ENCODE measurements at places on chromosomes 2 and 18.
A peak's percentile ranks its signal among the peaks of the same experiment; 100 is the strongest.

DNA sequence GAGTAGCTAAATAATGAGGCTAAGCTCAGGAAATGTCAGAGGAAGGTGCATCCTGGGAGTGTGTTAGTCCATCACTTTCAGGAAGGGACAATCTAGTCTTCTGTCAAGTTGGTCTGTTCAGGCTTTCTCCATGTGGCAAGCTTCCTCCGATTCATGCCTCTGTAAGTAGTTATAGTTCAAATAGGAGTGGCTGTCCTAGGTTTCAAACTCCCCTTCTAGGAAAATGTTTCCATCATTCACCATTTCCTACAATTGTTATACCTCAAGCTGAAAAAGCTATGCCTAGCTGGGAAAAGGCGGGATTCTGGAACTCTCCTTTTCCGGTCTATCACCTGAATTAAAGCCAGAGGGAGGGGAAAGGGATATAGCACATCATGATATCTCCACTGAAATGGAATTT is 287.7 kb upstream of the ZSWIM2 start:
- no peak for DNase-seq

GRCh38 chr2:42246562-42246961 is 77.4 kb downstream of the EML4 start:
- no peak for DNase-seq

GRCh38 chr18:65343571-65343970 is 407.2 kb upstream of the CDH7 start:
- DNase-seq: no peak

DNA sequence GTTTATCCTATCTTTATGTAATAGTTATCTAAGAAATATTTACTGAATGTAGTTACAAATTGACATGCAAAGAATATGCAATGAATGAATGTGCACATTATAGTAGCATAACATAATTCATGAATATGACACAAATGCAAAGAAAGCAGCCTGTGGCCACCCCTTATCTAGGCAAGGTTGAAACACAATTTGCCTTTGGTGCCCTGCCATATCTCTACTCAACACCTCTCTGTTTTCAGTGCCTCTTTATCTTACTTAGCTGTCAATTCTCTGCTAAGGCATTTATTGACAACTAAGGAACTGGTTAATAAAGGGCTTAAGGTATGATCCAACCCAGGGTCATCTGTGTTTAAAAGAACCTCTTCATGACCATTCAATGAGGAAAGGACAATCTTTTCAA is 18.9 kb downstream of the REV1 start:
- DNase-seq: no peak

- no peak for DNase-seq
Observed at GRCh38 chr2:201887773-201888425, 81.6 kb downstream of the CDK15 start.

DNA sequence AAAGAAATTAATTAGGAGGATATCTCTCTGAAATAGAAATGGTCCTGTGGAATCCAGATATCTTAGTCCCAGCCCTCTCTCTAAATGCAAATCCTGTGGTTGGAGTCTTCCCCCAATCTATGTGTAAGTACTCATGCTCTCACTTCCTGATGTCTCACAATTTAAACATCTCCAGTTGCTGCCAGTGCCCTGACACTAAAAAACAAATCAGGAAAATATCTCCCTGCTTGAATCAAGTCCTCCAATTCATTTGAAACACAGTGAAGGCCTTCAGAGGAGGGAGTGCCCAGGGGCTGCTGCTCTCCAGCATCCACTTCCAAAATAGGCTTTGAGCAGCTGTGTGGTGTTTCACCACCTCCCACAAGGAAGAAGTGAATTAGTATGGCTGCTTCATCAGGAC is 413.8 kb downstream of the RAD51AP2 start:
- DNase-seq: no peak

GRCh38 chr2:208713066-208713745 is 306.6 kb downstream of the PTH2R start:
- DNase-seq: no peak

DNA sequence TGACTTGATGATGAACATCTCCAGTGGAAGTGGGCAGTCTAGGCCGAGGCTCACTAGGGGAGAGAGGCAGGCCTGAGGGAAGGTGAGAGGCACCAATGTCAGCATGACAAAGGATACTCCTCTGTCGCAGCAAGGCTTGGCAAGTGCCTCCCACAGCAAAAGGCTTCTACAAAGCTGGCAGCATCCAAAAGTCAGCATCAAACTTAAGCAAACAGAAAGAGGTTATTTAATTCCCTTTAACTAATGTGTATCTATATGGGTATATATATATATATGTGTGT is 41.6 kb downstream of the NIFK start:
- no peak for DNase-seq

GRCh38 chr2:38440655-38441054 is 63.6 kb upstream of the ATL2 start:
- no peak for DNase-seq

DNA sequence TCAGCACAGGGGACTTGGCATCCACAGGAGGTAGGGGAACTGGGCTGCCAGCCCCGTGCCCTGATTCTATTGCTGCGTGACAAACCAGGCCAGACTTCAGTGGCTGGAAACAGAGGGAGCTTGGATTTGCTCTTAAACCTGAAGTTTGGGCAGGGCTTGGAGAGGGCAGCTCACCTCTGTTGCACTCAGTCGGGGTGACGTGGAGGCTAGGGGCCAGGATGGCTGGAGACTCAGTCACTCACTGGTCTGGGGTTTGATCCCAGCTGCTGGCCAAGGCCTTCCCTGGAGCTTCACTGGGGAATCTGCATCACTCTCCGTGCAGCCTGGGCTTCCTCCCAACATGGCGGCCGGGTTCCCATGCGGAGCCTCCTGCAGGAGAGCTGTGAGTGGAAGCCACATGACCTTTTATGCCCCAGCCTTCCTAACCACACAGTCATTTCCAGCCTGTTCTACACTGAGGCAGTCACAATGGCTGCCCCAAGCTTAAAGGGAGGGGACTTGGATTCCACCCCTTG is 175.2 kb upstream of the HDAC4 start:
- no peak for DNase-seq

GRCh38 chr18:4074647-4075046 is 380.5 kb downstream of the DLGAP1 start:
- no peak for DNase-seq

DNA sequence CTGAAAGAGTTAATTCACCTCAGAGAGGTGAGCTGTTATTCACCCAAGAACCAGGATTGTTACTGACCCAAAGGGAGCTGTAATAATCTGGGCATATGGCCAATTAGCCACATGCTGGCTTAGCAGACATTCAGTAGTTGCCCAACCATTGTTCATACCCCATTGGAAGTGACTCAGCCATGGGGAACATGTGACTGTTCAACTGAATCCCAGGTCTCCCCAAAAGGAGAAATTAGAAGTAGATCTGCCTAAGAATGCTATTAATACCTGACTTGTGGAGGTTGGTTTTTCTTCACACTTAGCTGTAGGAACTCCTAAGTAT is 272.6 kb upstream of the UBE2E3 start:
- peak; percentile 56 for DNase-seq

DNA sequence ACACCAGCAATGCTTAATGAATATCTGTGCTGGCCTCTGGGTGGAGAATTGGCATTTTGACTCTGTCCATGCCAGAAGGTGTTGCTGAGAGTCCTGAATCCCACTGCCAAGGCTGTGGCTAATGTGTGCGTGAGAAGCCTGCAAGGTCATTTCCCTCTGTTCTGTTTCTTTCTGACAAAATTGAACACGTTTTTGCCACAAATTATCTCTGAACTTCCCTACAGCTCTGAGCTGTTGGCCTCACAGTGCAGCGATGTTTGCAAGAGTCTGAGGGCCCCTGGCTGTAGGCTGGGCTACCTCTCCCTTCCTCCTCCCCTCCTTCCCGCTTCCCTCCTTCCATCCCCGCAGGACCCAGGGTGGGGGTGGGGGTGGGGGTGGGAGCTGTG is 154.1 kb upstream of the HS6ST1 start:
- DNase-seq: no peak

DNA sequence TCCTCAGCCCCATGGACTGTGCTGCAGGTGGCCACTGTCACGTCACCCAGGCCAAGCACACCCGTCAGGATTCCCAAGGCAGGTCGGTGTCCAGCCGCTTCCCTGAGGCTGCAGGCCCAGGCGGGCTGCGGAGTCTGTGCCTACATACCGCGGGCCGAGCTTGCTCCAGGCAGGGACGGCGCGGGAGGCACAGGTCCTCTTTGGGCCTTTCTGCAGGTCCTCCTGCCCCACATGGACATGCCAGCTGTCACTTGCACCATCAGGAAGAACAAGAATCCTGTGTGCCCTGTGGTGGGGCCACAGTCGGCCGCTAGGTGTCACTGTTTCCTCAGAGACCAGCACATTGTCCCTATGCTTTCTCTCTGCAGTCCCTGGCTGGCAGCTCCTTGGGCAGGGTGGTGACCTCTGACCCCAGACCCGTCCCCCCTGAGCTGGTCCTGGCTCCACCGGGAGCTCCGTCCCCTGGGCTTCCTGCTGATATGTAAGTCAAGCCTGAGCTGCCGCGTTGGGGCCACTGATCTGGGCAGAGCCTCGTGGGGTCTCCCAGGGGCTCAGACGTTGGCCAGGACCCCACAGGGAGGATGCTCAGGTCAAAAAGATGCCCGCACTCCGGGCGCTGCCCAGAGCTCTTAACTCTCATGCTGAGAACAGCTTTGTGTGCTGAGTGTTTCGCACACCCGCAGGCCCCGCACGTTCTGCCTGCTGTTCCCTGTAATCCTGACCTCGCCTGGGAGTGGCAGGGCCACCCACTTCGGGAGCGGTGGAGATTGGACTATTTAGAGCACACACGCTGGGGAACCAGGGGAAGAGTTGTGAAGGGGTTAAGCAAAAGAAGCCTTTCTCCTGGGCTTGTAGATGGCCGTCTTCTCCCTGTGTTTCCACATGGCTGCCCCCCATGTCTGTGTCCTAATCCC is 17.3 kb upstream of the AGXT start:
- DNase-seq: peak; percentile 16

- no peak for DNase-seq
Observed at GRCh38 chr18:48752928-48753327, 197.8 kb downstream of the SMAD7 start.

GRCh38 chr2:147236601-147237000 is 608.2 kb upstream of the ACVR2A start:
- no peak for DNase-seq
